CD14-positive monocyte (primary cell): ENCODE measurements at places on chromosomes 13 and 19.

DNA sequence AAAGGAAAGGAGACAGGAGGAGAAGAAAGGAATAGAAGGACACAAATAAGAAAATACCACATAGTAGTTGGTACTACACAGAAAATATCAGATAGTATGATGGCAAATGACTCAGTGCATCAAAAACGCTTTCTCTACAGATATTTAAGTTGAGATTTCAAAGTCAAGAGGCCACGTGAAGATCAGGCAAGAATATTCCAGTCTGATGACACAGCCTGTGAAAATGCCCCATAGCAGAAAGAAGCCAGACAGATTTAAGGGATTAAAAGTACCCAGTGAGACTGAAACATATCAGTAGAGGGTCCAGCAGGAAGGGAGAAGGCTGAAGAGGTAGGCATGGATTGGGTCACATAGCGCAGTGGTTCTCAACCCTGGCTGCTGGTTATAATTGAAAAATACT is 113.7 kb downstream of the VWA8 start:
- DNase-seq, result no peak

DNA sequence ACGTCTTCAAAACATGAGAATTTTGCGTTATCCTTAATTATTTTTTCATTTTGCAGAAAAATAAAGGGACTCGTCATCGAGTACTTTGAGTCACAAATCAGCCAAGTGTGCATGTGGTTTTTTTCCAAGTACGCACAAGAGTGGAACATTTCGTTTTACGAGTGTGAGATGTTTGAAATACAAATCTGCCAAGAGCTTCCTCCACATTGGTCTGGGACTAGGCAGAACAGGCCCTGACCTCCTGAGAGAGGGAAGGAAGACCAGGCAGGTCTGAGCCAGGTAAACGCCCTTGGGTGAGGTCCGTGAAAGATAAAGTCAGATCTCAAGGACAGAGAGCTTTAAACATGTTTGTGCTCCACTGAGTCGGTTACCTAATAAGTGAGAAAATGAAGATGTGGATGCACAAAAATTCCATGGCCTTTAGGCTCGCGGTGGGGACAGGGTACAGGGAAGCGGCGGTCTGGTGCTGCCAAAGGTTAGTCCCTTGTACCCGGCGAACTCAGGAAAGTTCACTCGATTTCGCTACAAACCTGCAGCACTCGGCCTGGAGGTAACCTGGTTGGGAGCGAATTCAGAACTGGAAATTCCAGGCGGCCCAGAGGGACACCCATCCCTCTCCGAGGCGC is 473 bp upstream of the ITM2B start:
- no peak for DNase-seq

GRCh38 chr13:26482451-26483197 is 74.9 kb upstream of the WASF3 start:
- peak; percentile 66 for DNase-seq

DNA sequence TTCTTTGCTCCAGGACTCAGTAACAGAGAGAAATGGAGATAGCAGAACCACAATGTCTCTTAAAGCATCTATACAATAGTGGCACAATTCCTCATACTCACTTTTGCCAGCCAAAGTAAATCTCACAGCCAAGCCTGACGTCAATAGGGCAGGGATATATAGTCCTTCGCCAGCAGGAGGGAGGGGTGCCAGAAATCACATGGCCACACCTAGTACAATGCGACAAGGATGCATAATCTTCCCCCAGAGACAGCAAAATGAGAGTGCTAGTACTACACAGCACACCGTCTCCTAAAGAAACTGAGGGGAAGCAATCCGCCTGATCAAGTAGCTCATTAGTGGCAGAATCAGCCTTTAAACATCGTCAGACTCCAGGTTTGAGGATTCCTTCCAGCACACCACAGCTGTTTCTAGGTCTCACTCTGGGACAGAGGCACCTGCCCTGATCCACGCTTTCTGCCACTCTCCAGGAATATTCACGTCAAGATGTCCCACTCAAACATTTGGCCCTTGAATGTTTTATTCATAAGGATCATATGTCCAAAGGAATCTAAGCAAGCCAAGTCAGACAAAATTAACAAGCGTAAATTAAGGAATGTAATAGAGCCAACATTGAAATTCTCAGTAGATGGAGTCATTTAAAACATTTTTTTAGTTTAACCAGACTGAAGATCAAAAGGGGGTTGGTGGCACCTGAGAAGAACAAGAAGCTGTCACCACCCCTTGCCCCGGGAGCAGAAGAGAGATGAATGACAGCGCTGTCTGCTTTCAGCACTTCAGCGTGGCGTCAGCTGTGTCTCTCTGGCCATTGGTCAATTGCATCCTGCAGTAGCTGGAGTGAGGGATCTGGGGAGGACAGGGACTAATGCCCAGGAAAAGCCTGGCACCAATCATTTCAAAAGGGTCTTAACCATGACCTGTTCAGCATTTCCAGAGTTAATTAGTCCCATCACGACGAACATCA is 63.5 kb upstream of the SERP2 start:
- no peak for DNase-seq

DNA sequence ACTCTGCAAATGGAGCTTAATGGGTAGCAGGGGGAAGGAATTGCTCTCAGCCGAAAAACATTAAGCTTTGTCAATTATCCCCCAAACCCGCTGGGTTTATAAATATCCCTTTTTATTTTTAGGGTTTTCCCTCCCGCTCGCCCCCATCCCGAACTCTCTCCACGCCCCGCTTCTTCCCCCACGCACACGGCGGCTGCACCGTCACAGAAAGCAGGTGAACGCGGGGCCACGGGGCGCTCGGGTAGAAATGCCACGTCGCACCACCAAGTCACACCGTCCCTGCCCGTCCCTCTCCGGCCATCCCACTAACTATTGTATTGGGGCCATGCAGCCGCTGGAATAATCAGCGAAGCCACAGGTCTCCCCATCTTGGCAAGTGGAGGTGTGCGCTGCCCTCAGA is 3.5 kb downstream of the PTPRS start:
- DNase-seq, result no peak

- no peak for DNase-seq
These were observed 5.8 kb downstream of the ZIC2 start for GRCh38 chr13:99987154-99988019.
